ENCODE measurements at places on chromosomes 12 and 14.

DNA sequence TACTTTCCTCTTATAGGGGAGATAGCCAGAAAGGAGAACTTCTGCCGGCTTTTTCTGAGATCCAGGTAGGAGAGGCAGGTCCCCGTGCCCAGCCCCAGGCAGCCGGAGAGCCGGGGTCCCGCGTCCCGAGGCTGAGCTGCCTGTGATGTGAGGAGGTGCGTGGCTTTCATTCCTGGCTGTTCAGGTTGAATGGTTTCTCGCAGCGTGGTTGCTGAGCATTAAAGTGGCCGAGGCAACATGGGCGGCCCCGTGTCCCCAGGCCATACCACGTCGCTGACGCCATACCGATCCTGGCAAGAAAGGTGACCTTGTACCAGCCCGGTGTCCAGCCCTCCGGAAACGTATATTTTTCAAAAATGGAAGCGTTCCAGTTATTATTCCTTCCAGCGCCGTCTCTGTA is 116.7 kb upstream of the MYL2 start:
- DNase-seq, result no peak

DNA sequence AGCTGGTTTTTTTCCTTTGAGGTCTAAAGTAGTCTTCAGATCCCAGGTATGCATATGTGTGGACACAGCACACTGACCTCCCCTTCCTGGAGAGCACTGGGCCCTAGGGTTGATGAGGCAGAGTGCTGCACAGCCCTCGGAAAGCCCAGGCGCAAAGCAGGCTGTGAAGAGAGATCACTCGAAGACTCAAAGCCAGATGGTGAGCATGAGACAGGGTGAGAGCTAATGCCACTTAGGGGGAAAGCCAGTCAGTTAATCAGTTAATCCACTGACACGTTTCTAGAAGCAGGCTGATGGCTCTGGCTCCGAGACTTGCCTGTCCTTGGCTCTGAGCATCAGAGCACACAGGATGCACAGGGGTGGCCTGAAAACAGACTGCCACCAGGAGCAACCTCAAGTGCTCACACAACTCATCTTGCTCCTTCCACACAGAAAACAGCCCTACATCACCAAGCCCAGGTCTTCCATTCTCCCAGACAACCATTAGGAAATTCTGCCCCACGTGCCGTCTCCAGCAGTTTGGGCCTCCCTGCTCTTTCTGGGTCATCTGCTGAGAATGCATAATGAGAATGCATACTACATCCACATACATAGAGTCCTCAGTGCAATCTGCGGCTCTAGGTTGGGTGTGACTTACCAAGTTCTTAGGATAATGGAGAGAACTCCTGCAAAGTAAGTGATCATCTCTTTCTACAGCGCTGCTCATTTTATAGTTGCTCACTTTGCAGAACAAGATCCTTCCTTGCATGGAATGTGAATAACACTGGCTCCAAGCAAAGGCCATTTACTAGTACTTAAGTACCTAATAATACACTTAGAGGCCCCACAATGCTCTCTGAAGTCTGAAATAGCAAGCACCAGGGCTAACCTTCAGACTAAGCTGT is 12.0 kb downstream of the AQP6 start:
- no peak for DNase-seq

DNA sequence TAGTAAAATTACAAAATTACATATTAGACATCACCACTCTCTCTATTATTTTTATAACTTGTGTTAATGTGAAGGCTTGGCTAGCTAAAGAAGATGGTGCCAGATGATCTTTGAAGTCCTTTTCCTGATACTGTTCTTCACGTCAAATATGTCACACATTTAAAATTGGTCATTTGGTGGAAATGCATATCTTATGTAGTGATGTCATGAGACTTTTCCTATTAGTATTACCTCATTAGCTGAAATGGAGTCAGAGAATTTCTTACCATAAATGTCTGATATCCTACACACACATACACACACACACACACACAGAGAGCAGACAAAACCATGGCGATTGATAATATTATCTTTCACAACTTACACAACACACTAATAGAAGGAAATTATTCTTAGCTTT is 124.8 kb upstream of the PTPRB start:
- no peak for DNase-seq

DNA sequence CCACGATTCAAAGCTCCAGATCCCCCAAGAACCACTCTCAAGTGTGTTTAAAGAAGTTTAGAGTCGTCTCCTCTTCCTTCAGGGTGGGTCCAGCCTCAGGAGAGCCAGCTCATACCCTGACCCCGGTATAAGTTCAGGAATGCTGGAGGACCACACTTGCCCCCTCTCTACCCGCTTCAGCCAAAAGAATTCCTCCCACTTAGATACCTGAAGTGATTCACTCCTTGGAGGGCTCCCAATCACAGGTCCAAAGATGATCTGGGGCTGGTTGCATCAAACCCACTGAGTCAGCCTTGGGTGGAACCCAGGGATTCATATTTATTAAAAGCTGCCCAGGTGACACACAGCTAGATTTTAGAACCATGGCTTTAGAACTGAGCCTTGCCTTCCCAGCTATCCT is 133.5 kb upstream of the PARP11 start:
- no peak for DNase-seq

DNA sequence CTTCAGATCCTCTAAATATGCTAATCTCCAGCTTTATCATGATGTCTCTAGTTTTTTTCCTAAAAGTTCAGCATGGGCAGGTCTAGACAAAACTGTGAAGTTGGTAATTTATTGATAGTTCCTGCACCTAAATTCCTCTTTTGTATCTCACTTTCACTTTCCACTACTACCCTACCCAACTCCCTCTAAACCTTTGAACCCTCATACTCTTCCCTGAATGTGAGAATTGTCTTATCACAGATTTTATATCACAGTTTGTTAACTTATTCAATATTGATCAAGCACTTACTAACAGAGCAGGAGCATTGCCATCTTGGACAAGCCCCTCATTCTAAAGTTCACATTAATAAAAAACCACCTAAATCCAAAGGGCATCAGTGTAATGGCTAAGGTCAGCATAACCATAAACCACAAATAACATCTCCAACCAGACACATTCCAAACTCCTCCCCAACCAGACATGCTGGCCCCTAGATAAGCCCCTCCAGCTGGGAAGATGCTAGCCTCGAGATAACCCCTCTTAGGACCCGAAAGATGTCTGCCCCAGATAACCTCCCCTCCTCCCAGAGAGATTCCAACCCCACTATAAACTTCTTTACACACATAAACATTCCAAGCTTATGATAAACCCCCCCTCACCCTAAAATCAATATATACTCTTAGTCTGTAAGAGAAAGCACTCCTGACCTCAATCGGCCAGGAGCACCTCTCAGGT is 78.7 kb downstream of the FSCB start:
- no peak for DNase-seq

- no peak for DNase-seq
Observed at GRCh38 chr14:92004062-92004461, 35.8 kb downstream of the TRIP11 start.

All from fibroblast of skin of right quadriceps (primary cell).